Thoracic aorta (tissue), 2 donors: ENCODE measurements at places on chromosomes 7 and 10. TPM values are rescaled to one million over a fixed set of nuclear protein-coding genes. Genes with fewer than 3 reads are reported as not detected.

DNA sequence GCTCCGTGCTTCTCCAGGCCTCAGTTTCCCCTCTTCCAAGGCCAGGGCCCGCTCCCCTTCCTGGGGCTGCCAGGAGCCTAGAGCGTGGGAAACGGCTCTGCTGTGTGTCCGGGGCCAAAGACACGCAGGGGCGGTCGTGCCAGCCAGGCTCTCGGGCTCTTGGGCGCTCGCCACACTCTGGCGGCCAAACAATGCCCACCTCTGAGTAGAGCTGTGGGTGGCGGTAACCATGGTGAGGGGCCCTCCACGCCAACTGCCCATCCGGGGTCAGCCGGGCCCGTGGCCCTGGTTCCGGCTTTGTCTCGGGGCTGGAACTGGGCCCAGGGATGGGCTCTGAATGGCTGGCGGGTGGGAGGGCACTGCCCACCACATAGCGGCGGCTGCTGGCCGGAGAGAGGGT lies 16.0 kb downstream of the GRIFIN start:
- no peak for DNase-seq

DNA sequence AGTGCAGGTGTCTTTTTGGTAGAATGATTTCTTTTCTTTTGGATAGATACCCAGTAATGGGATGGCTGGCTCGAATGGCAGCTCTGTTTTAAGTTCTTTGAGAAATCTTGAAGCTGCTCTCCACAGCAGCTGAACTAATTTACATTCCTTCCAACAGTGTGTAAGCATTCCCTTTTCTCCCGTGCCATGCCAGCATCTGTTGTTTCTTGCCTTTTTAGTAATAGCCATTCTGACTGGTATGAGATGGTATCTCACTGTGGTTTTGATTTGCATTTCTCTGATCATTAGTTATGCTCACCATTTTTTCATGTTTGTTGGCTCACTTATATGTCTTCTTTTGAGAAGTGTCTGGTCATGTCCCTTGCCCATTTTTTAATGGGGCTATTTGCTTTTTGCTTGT lies 486.3 kb downstream of the GALNT17 start:
- DNase-seq = no peak

Gene NRF1
- 19.2 TPM for total RNA-seq

Gene XRCC2
- 0.14 TPM for total RNA-seq

GRCh38 chr7:100221231-100221718 lies 1.5 kb downstream of the PVRIG start:
- no peak for DNase-seq

DNA sequence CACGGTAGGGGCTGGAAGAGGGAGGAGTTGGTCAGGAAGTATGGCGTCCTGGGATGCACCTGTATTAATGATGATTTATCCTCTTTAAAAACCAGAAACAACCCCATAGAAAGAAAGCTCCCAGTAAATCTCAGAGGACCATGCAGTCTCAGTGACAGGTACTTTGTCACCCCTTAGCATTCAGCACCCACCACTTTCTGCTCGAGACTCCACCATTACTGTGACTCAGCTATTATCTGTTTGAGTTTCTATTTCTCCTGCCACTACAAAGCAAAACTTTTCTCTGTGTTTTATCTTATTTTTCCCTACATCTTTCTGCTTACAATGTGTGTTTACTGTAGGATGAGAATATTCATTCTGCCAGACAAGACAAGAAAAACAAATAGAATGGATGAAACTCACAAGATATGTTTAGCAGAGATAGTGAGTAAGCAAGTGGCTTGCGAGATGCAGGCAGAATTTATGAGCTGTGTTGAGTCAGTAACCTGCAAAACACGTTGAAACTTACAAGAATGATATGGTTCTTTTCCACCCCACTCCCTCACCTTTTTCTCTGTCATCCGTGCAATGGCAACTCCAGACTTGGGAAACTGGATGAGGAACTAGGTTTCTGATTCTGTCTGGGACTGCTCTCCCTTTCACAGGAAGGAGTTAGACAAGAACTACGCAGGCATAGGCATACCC lies 127.1 kb downstream of the AOAH start:
- no peak for DNase-seq

DNA sequence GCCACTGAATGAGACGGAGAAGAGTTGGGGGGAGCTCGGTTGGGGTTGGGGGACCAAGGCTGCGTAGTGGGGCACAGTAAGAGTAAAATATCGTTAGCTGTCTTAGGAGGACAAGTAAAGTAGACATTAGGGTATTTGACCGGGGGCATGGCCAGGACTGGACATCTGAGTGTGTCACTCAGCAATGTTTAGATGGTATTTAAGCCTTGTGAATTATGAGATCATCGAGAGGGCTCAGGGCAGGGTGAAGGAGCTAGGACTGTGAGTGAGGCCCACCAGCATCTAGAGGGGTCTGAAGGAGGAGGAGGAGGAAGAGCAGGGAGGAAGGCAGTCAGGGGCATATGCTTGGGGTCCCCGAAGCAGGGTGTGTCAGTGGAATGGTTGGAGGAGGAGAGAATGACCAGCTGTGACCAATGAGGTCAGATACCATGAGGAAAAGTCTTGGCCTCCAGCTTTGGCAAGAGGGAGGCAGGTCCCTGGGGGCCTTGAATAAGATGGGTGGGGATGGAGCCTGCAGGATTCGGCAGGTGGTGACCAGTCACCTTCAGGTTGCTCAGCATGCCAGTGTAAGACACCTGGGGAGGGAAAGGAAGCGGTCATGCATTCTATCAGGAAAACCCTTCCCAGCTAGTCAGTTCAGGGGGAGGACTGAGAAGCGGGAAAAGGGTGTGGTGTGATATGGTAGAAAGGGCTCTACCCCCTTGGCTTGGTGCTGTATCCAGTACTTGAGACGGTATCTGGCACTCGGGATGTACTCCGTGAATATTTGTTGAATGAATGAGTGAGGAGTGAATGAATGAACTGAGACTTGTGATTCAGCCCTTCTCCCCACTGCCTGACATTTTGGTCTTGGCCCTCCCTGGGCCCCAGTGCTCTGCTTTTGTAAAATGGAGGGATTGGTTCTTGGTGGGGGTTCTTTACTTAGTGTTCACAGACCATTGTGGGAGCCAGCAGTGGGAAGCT lies 34.8 kb upstream of the SH2D4B start:
- no peak for DNase-seq

DNA sequence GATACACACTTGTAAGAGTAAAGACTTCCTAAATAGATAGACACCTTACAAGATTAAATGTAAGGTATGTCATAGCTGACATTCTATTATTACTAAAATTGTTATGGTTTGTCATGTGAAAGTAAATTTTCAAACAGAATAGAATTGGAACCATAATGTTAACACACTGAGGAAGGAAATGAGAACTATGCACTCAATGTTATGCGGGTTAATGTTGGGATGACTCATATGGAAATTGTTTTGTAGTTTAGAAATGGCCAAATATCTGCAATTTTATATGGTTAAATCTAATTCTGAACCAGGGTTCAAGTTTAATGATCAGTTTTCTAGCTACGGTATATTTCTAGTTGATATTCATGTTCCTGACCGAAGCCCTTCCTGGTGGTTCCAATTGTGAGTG lies 214.2 kb upstream of the ADO start:
- no peak for DNase-seq

- DNase-seq = no peak
These were observed 141.6 kb downstream of the FANK1 start for GRCh38 chr10:126037946-126038345.

Gene HSPA12A
- total RNA-seq = 10.2 TPM

DNA sequence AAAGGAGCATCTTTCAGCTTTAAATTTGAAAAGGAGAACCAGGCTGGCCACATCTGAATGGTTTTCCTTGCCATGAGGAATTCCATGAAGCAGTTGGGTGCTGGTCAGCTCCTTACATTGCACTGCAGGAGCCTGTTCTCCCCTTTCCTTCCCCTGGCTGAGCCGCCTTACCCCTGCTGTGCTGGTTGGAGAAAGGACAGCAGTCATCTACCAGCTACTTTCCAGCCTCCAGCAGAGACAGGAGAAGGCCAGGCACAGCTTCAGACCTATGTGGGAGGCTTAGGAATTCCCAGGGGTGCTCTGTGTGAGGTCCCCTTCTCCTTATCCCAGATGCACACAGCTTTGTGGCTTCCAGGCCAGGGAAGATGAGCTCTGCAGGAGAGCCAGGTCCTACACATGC lies 4.7 kb downstream of the C10orf71 start:
- DNase-seq = no peak

Gene PCDH15
- 0.49 TPM for total RNA-seq

GRCh38 chr10:104613406-104613805 lies 27.7 kb upstream of the SORCS3 start:
- DNase-seq = no peak

DNA sequence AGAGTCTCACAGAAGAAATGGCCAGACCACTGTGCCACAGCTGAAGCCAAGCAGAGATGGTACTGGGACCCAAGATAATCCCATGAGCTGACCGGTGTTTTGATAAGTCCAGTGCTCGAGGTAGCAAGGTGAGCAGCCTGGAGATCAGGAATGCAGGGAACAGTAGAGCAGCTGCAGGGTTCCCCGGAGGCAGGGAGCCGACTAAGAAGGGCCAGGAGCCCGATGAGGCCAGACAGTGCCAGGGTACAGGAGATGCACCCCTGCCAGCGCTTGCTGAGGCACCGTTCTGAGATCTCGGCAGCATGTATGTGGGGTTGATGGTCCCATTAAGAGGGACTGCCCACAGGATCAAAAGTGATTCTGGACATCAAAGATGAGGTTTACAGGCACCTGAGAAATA lies 47.1 kb downstream of the VSTM4 start:
- DNase-seq = no peak

GRCh38 chr10:86306628-86307278 lies 59.8 kb downstream of the GRID1 start:
- no peak for DNase-seq
